ENCODE measurements at places on chromosomes 5 and 9. TPM values are rescaled to one million over a fixed set of nuclear protein-coding genes. Genes with fewer than 3 reads are reported as not detected.

TOR4A gene
- total RNA-seq: 26.3 TPM

CCL27 gene
- total RNA-seq: not detected

ANKRD33B gene
- total RNA-seq: 8.0 TPM

TRIM36 gene
- 2.0 TPM for total RNA-seq

KCNMB1 gene
- total RNA-seq: not detected
